ENCODE measurements at places on chromosomes 6 and 20.

- no peak overlapping the region for H3K4me3 ChIP-seq
- no peaks in the 10 kb centered on the region for H3K4me1 ChIP-seq
- no peak for DNase-seq
- no peaks in the 10 kb centered on the region for H3K27me3 ChIP-seq
- H3K36me3 ChIP-seq: no peaks in the 10 kb centered on the region
- no peak overlapping the region for H3K27ac ChIP-seq
These were observed 294.7 kb downstream of the PTPRT start for GRCh38 chr20:42895020-42895419.

DNA sequence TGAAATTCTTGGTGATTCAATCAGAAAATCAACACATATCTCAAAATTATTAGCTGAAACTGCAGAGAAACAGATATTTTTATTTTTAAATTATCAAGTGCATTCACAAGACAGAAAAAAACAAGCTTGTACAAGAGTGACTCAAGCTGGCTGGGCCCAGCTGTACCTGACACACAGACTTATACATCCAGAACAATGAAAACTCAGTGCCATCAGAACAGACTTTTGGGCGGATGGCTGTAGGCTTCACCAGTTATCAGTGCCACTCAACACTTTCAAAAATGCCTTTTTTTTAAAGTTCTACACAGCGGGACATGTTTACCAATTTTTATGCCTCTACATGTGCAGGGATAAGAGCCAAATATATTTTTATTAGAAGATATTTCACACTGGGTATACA, 102.8 kb downstream of the MYB start:
- H3K27ac ChIP-seq: no peak overlapping the region
- H3K4me3 ChIP-seq: no peak overlapping the region
- no peaks in the 10 kb centered on the region for H3K27me3 ChIP-seq
- no peaks in the 10 kb centered on the region for H3K4me1 ChIP-seq

DNA sequence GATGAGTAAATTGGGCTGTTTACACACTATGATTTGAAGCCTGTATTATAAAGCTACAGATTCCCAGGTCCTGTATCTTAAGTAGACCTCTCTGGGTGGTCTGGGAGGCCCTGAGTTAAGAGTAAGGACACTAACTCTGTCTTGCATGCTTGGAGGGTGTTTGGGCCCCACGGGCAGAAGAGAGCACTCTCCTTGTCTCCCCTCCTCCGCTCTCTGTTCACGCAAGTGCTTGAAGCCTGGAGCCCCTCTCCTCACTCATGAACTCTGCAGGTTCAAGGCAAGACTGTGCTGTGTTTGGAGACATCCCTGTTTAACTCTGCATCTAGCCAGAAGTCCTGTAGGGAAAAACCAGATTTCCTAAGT, 154.0 kb downstream of the ZDHHC14 start:
- H3K4me1 ChIP-seq: no peaks in the 10 kb centered on the region
- H3K27me3 ChIP-seq: no peaks in the 10 kb centered on the region
- H3K36me3 ChIP-seq: no peaks in the 10 kb centered on the region
- no peak for DNase-seq
- H3K27ac ChIP-seq: no peak overlapping the region

DNA sequence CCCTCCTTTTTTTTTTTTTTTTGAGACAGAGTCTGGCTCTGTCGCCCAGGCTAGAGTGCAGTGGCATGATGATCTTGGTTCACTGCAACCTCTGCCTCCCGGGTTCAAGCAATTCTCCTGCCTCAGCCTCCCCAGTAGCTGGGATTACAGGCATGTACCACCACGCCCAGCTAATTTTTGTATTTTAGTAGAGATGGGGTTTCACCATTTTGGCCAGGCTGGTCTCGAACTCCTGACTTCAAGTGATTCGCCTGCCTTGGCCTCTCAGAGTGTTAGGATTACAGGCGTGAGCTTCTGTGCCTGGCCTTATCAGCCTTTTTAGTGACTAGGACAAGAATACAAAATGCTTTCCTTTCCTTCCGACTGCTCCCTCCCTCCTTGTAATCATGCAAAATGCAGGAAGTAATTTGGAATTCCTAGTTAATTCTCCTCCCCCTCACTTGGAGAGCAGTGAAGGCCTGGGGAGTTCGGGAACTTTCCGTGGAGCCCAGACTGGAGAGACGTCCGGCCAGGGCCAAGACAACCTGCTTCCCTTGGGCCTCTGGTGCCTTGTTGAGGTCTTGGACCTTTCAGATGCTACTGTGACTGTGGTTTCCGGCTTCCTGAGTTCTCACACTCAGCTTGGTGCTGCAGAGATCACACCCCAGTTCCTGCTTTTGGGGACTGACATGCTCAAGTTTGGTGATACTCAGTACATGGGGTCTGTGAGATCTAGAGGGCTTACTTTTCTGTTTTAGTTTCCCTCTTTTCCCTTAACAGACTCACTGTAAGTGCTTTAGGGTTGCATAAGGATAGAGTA, 3.9 kb upstream of the PHF20 start:
- H3K27ac ChIP-seq: peak overlapping the region; percentile 91
- H3K4me1 ChIP-seq: peaks cover 37% of the 10 kb centered on the region
- peak; percentile 8 for DNase-seq
- no peaks in the 10 kb centered on the region for H3K36me3 ChIP-seq

GRCh38 chr6:19327661-19328060, 509.5 kb upstream of the ID4 start:
- no peaks in the 10 kb centered on the region for H3K36me3 ChIP-seq
- peaks cover 48% of the 10 kb centered on the region for H3K4me1 ChIP-seq
- H3K27ac ChIP-seq: peak overlapping the region; percentile 25
- no peaks in the 10 kb centered on the region for H3K27me3 ChIP-seq
- DNase-seq: no peak

GRCh38 chr6:44304282-44305199, 8.6 kb downstream of the AARS2 start:
- no peaks in the 10 kb centered on the region for H3K4me1 ChIP-seq
- no peak overlapping the region for H3K27ac ChIP-seq
- no peak overlapping the region for H3K4me3 ChIP-seq
- H3K36me3 ChIP-seq: peaks cover 50% of the 10 kb centered on the region
- no peak for DNase-seq

DNA sequence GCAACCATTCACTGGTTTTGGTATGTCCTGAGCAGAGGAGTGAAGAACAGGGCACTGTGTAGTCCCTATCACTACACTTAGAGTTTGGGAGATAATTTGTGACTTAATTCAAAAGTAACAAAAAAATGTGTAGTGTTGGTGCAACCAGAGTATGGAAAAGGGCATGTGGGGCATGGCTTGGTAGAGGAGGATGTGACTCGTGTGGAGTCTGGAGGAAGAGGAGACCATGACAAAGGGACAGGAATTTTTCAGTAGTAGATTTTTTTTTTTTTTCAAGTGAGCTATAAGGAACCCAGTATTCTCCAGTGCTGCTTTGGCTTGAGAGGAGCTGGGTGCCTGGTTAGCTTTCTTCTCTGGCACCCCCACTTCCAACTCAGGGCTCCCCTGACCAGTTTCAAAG, 5.1 kb downstream of the MTRES1 start:
- H3K27ac ChIP-seq: no peak overlapping the region
- H3K27me3 ChIP-seq: no peaks in the 10 kb centered on the region
- no peak for DNase-seq

- no peaks in the 10 kb centered on the region for H3K27me3 ChIP-seq
- no peak overlapping the region for H3K27ac ChIP-seq
- H3K36me3 ChIP-seq: no peaks in the 10 kb centered on the region
- H3K4me3 ChIP-seq: no peak overlapping the region
- no peaks in the 10 kb centered on the region for H3K4me1 ChIP-seq
These were observed 203.4 kb upstream of the KCNQ5 start for GRCh38 chr6:72418495-72418894.

GRCh38 chr6:156808287-156808686, 31.1 kb downstream of the ARID1B start:
- no peak overlapping the region for H3K4me3 ChIP-seq
- H3K27ac ChIP-seq: no peak overlapping the region
- no peak for DNase-seq
- no peaks in the 10 kb centered on the region for H3K27me3 ChIP-seq
- peaks cover 63% of the 10 kb centered on the region for H3K4me1 ChIP-seq
- H3K36me3 ChIP-seq: no peaks in the 10 kb centered on the region

- no peak overlapping the region for H3K4me3 ChIP-seq
- H3K4me1 ChIP-seq: no peaks in the 10 kb centered on the region
- no peak overlapping the region for H3K27ac ChIP-seq
These were observed 9.7 kb downstream of the SYNDIG1 start for GRCh38 chr20:24479106-24479505.

GRCh38 chr20:31781945-31782344, 37.2 kb upstream of the MYLK2 start:
- H3K27ac ChIP-seq: no peak overlapping the region
- no peaks in the 10 kb centered on the region for H3K4me1 ChIP-seq
- H3K27me3 ChIP-seq: no peaks in the 10 kb centered on the region
- no peak overlapping the region for H3K4me3 ChIP-seq

DNA sequence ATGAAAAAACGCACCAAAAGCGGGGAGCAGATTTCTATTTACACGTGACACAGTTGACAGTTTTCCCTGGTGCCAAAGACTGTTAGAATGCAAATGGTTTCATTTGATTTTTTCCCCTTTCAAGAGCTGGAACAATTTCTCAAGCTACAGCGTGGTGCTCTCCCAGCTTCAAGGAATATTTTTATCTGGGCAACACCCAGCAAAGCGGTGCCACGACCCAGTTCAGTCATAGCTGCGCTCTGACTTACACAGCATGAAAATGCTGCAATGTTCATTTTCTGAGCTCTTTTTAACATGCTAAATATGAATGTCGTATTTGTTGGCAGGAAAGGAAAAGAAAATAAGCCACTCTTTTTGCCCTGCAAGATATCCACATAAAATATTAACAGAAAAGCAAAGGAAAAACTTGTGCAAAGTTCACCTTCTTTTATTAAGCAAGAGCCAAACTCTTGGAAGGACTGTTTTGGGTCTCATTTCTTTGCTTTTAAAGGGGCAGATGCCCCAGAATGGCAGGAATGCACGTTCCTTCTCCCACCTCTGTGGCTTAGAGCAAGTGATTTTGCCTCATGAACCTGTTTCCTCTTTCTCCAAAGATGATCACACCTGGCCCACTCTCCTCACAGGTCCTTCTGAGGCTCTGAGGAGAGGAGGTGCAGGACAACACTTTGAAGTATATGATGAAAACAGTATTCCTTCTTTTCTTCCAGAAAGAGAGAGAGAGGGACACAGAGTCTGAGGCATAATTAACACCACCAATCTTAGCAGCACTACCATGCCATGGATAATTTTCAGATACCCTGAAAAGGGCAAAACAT, 47.0 kb downstream of the TTI1 start:
- no peak overlapping the region for H3K4me3 ChIP-seq
- DNase-seq: no peak
- H3K27ac ChIP-seq: peak overlapping the region; percentile 62
- peaks cover 10% of the 10 kb centered on the region for H3K36me3 ChIP-seq
- no peaks in the 10 kb centered on the region for H3K27me3 ChIP-seq
- H3K4me1 ChIP-seq: peaks cover 16% of the 10 kb centered on the region

- no peak overlapping the region for H3K27ac ChIP-seq
- H3K36me3 ChIP-seq: no peaks in the 10 kb centered on the region
- no peak for DNase-seq
- H3K27me3 ChIP-seq: no peaks in the 10 kb centered on the region
- no peak overlapping the region for H3K4me3 ChIP-seq
These were observed 53.9 kb downstream of the AFG1L start for GRCh38 chr6:108348655-108349349.

DNA sequence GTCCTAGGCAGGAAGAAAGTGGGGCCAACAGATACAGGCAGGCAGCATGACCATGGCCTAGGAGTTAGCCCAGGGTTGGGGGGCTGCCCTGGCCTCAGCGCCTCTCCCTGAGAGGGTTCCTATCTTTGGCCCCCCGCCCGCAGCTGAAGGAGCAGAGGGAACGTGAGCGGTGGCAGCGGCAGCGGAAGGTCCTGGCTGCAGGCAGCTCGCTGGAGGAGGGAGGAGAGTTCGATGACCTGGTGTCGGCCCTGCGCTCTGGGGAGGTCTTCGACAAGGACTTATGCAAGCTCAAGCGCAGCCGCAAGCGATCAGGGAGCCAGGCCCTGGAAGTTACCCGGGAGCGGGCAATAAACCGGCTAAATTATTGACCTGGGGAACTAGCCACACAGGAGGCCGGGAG, 32.6 kb downstream of the MOCS1 start:
- H3K4me3 ChIP-seq: no peak overlapping the region
- no peak overlapping the region for H3K27ac ChIP-seq
- peaks cover 70% of the 10 kb centered on the region for H3K36me3 ChIP-seq
- DNase-seq: no peak
- H3K4me1 ChIP-seq: peaks cover 6% of the 10 kb centered on the region
- H3K27me3 ChIP-seq: no peaks in the 10 kb centered on the region

GRCh38 chr6:158645064-158646022, 800 bp upstream of the DYNLT1 start:
- H3K36me3 ChIP-seq: no peaks in the 10 kb centered on the region
- peak overlapping the region; percentile 96 for H3K27ac ChIP-seq
- peaks cover 19% of the 10 kb centered on the region for H3K4me1 ChIP-seq
- DNase-seq: no peak
- H3K27me3 ChIP-seq: no peaks in the 10 kb centered on the region

DNA sequence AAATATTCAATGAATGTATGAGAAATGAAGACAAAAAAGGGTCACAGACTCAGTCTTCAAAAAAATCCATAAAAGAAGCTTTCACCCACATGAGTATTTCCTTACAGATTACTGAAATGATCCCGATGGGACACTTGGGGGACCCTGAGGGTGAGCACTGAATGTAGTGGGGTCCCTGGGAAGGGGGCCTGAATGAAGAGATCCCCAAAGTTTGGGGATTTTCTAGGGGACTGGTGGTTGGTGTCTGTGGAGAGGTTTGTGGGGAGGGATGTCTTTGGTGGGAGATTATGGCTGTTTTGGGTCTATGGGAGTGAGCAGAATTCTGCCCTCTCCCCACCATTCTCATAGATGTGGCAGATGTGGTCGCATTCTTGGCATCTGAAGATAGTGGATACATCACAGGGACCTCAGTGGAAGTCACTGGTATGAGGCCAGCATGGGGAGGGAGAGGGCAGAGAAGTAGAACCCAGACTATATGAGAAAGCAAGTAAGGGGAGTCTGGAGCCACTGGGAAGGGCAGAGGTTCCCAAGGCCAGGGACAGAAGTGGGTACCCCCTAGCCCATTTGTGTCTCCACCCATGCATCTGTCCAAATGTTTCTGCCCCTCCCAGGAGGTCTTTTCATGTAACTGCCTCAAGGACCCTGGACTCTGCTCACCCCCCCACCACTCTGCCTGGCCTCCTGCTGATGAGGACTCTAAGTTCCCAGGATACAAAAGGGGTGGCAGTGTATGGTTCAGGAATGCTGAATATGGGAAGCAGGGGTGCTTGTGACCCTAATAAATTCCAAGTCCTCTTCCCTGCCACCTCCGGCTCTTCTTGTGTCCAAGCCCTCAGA, 1.8 kb downstream of the HSD17B8 start:
- H3K4me1 ChIP-seq: peaks cover 22% of the 10 kb centered on the region
- H3K27me3 ChIP-seq: no peaks in the 10 kb centered on the region
- peaks cover 26% of the 10 kb centered on the region for H3K36me3 ChIP-seq
- no peak for DNase-seq

GRCh38 chr6:30913721-30914075, 340 bp upstream of the VARS2 start:
- H3K4me1 ChIP-seq: peaks cover 15% of the 10 kb centered on the region
- H3K36me3 ChIP-seq: peaks cover 27% of the 10 kb centered on the region
- peak; percentile 15 for DNase-seq
- H3K27ac ChIP-seq: peak overlapping the region; percentile 86
- peak overlapping the region; percentile 78 for H3K4me3 ChIP-seq
- H3K27me3 ChIP-seq: no peaks in the 10 kb centered on the region

GRCh38 chr6:8462694-8463093, 27.3 kb upstream of the SLC35B3 start:
- no peak for DNase-seq
- no peak overlapping the region for H3K4me3 ChIP-seq
- no peak overlapping the region for H3K27ac ChIP-seq
- no peaks in the 10 kb centered on the region for H3K36me3 ChIP-seq
- no peaks in the 10 kb centered on the region for H3K4me1 ChIP-seq

Measured in thoracic aorta (tissue), 2 donors.